Activated T-helper 2 cell treated with anti-CD3 and anti-CD28 coated beads, Interferon-gamma antibody, Interleukin-2, Interleukin-4, amounts not matched to agents 10 μg/mL and 5 μg/mL and 100 μg/mL, durations not matched to agents 14 hours and 24 hours and 36 hours (primary cell): ENCODE measurements at places on chromosomes 5 and 9. TPM values are rescaled to one million over a fixed set of nuclear protein-coding genes. Genes with fewer than 3 reads are reported as not detected.

SHOC1 gene
- total RNA-seq, result not detected in 2 replicates

APBB3 gene
- total RNA-seq, result 15.1 and 17.9 TPM in 2 replicates

ANKDD1B gene
- 0.18 and 0.48 TPM in 2 replicates for total RNA-seq

SPATA31E1 gene
- total RNA-seq, result not detected in 2 replicates
